ENCODE measurements at places on chromosomes 7 and 10. TPM values are rescaled to one million over a fixed set of nuclear protein-coding genes. Genes with fewer than 3 reads are reported as not detected.

GRCh38 chr10:104065748-104066147 is 19.9 kb downstream of the COL17A1 start:
- no peak for DNase-seq
- H3K36me3 ChIP-seq, result no peaks in the 10 kb centered on the region
- H3K27ac ChIP-seq, result no peak overlapping the region

DNA sequence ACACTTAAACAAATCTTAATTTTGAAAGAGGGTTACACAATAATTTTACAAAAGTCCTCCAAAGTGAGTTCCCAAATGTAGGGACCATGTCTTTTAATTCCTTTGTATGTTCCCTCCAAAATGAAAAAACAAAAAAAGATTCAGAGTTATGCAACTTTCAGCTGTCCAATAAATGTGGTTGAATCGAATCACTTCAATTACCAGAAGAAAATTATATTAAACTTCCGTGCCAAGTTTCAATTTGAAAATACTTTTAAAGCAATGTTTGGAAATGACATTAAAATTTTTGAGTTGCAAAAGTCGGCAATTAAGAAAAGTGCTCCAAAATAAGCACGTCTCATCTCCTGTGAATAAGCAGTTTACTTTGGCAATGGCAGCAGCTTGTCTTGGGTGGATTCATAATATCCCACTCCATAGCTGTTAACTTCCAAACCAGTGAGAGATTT is 60.3 kb upstream of the C1GALT1 start:
- H3K27ac ChIP-seq, result no peak overlapping the region
- H3K4me1 ChIP-seq, result peaks cover 16% of the 10 kb centered on the region
- H3K36me3 ChIP-seq, result no peaks in the 10 kb centered on the region
- H3K4me3 ChIP-seq, result no peak overlapping the region
- no peaks in the 10 kb centered on the region for H3K27me3 ChIP-seq
- DNase-seq, result peak; percentile 19

DNA sequence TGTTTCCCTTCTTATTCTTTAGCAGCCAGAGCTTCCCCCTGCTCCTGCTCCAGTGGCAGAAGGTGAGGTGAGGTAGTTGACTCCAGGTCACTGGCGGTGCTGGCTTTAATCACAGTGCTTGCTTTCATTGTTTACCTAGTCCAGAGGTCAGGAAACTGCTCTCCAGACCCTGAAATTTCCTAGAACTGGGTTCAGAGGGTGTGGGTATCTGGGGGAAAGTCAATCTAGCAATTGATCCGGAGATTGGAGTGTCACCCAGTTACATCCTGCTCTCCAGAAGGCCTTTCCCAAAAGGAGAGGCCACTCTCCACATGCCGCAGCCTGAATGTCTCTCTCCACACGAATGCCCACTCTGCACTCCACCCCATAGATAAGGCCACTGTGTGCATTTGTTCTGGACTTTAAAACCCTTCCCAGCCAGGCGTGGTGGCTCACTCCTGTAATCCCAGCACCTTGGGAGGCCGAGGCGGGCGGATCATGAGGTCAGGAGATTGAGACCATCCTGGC is 2.1 kb upstream of the MBL2 start:
- peaks cover 25% of the 10 kb centered on the region for H3K4me1 ChIP-seq
- no peak overlapping the region for H3K27ac ChIP-seq
- DNase-seq, result no peak
- H3K27me3 ChIP-seq, result no peaks in the 10 kb centered on the region

DNA sequence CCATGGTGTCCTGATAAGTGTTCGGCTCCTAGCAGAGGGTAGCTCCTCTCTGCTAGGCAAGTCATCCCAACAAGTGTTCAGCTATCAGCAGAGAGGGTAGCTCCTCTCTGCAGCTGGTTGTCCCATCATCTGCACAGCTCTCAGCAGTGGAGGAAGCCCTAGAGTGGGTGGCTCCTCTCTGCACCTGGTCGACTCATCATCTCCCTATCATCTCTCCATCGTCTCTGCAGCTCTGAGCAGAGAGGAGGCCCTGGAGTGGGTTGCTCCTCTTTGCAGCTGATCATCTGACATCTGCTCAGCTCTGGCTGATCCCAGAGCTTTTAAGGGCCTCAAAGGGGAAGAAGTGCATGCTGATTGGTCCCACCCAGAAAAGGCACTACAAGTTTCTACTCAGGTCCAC is 199.9 kb upstream of the KMT2E start:
- H3K36me3 ChIP-seq, result no peaks in the 10 kb centered on the region
- H3K4me3 ChIP-seq, result no peak overlapping the region

- no peaks in the 10 kb centered on the region for H3K27me3 ChIP-seq
- no peak overlapping the region for H3K4me3 ChIP-seq
- H3K4me1 ChIP-seq, result no peaks in the 10 kb centered on the region
- no peak overlapping the region for H3K27ac ChIP-seq
- no peaks in the 10 kb centered on the region for H3K36me3 ChIP-seq
Measured at GRCh38 chr10:132705173-132705572, 80.8 kb downstream of the NKX6-2 start.

- 0 out of 2 replicates have a peak, but pooled peaks cover 3% of the 10 kb centered on the region for H3K4me1 ChIP-seq
- no peak overlapping the region for H3K27ac ChIP-seq
- no peak for DNase-seq
- no peak overlapping the region for H3K4me3 ChIP-seq
Measured at GRCh38 chr10:36366065-36366464, 724.0 kb upstream of the FZD8 start.

GRCh38 chr10:93849593-93849992 is 44.2 kb upstream of the SLC35G1 start:
- H3K27me3 ChIP-seq, result no peaks in the 10 kb centered on the region
- H3K36me3 ChIP-seq, result no peaks in the 10 kb centered on the region
- H3K4me1 ChIP-seq, result no peaks in the 10 kb centered on the region
- no peak for DNase-seq
- H3K27ac ChIP-seq, result no peak overlapping the region

DNA sequence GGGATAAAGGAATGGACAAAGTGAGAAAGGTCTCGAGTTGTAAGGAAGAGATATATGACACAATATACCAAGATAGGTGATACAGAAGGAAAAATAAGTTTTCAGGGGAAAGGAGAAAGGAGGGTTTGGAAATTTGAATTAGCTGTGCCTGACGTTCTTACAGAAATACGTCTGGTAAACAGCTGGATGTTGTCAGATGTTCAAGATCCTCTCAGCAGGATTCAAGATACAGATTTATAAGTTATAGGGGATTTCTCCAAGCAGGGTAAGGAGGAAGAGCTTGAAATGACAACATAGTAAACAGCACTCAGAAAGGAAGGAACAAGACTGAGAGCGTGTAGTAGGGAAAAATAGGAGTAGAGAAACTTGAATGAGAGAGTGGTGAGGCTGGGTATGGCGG is 1184.1 kb downstream of the TYW1 start:
- no peaks in the 10 kb centered on the region for H3K27me3 ChIP-seq
- H3K4me1 ChIP-seq, result no peaks in the 10 kb centered on the region
- no peak overlapping the region for H3K4me3 ChIP-seq
- H3K36me3 ChIP-seq, result no peaks in the 10 kb centered on the region
- DNase-seq, result no peak
- no peak overlapping the region for H3K27ac ChIP-seq

- H3K4me3 ChIP-seq, result peak overlapping the region; percentile 83
- no peaks in the 10 kb centered on the region for H3K27me3 ChIP-seq
- no peaks in the 10 kb centered on the region for H3K36me3 ChIP-seq
Measured at GRCh38 chr10:132539894-132540293, 2.3 kb downstream of the INPP5A start.

Gene OPN1SW
- total RNA-seq, result not detected

Gene ACHE
- total RNA-seq, result 1.3 TPM

Gene LUC7L2
- total RNA-seq, result 67.4 TPM

All from PC-3 (cell line).